SK-N-DZ (cell line): ENCODE measurements at places on chromosomes 16 and 17.

GRCh38 chr17:3039736-3040135 is 23.7 kb downstream of the OR1D5 start:
- DNase-seq, result no peak

DNA sequence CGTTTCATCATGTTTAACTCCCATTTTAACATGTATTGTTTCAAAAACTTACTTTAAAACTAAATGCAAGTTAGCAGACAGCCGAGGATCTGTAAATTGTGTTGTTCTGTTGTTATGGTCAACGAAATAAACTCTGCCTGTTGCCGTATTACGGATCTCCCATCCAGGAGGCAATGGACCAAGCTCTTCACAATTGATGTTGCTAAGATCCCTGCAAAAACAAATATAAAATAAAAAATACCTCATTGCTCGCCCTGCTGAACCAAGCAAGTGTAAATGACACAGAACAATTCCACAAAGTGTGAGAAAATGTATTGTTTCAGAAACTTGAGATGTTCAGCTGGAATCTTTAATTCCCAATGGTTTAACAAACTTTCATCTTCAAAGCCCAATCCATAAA is 65.0 kb downstream of the CEP95 start:
- no peak for DNase-seq

DNA sequence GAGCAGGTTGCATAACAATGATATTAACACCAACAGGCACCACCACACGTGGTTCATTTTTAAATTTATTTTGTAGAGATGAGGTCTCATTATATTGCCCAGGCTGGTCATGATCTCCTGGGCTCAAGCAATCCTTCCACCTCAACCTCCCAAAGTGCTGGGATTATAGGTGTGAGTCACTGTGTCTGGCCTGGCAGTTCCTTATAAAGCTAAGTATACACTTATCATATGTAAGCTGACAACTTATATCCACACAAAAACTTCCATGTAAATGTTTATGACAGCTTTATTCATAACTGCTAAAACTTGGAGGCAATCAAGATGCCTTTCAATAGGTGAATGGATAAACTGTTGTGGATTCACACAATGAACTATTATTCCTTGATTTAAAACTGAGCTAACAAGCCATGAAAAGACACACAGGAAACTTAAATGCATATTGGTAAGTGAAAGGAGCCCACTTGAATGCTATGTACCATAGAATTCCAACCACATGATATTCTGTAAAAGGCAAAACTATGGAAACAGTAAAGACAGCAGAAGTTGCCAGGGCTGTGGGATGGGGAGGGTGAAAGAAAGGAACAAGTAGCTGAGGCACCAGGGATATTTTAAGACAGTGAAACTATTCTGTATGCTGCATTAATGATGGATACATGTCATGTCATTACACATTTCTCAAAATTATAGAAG is 156.5 kb upstream of the KCNJ18 start:
- DNase-seq, result no peak

DNA sequence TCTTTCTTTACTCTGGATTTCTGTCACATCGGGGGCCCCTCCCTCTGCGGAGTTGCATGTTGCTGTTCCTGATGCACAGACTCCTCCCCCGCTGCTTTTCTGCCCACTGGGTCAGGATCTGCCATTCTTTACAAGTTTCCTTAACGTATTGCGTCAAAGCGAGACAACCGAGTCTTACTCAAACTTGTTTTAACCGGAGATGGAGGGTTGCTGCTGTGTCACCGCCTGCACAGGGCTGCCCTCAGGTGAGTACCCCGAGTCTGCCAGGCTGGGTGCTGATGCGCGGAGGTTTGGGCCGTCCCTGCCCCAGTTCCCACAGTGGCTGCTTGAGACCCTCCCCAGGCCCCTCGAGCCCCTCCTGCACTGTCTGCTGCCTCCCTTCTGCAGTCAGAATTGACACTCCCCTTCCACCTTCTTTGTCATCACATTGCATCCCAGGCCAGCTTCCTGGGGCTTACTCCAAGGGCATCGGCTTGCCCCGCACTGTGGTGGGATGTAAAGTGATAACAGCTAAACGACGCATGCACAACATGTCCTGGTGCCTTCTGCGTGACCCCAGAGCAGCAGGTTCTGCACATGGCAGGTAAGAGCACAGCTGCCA is 19.3 kb downstream of the CARHSP1 start:
- DNase-seq, result no peak

GRCh38 chr17:7462474-7463371 is 16.7 kb downstream of the ZBTB4 start:
- no peak for DNase-seq

GRCh38 chr17:28878158-28878910 is 19.2 kb downstream of the FLOT2 start:
- no peak for DNase-seq

GRCh38 chr16:57041182-57042156 is 50.9 kb upstream of the CPNE2 start:
- DNase-seq, result no peak

- no peak for DNase-seq
Observed at GRCh38 chr17:63993368-63993985, 4.7 kb upstream of the PRR29 start.

GRCh38 chr16:30358990-30359870 is 4.1 kb upstream of the CD2BP2 start:
- no peak for DNase-seq

DNA sequence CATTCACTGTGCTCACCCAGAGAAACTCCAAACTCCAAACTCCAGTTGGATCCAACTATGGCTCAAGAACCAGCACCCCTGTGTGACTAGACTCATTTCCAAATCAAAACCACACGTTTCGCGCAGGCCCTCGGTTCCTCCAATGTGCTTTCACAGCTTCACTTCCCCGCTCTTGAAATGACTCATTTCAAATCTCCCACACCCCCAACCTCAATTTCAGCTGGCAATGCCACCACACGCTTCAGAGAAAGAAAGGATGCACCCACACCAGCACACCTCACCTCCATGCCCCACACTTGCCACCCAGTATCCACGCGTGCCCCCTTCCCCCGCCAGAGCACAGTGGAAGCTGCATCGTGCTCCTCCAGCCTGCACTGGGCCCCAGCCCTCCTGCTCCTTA is 9.0 kb downstream of the TMEM92 start:
- no peak for DNase-seq

DNA sequence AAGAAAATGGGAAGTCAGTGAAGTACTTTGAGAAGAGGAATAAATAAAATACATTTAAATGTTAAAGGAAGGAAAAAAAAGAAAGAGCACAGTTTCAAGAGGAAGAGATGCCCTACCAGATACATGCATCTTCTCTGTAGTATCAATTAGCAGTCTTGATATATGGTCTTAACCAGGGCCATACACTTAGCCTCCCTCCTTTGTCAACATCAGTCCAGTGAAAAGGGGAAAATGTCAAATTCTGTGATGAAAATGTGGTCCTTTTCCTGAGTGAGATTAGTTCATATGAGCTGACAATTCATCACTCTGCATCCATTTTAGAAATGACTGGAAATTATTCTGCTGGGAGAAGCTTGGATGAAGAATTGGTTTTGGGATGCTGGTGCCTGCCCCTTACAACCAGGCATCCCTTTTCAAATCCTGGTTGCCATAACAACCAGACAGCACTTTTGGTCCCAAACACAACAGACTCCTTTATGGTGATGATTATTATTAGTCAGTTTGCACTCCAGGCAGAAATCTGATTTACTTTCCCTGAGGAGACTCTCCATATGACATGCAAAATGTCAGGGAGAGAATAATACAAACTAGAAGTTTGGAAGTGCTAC is 933.6 kb upstream of the CDH8 start:
- peak; percentile 29 for DNase-seq

DNA sequence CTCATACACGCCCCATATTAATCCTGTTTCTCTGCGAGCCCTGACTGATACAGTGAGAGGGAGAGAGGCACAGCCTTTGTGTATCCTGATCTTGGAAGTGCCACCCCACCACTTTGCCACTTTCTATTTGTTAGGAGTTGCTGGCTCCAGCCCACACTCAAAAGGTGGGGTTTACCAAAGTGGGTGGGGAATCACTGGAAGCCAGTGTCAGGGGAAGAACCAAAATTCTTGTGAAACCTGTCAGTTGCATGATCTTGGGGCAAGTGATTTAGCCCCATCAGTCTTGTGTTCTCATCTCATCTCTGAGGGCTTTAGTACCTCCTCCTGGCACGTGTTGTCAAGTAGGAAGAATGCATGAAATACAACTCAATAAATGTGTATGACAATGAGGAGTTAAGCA is 119.5 kb downstream of the SOX9 start:
- no peak for DNase-seq

DNA sequence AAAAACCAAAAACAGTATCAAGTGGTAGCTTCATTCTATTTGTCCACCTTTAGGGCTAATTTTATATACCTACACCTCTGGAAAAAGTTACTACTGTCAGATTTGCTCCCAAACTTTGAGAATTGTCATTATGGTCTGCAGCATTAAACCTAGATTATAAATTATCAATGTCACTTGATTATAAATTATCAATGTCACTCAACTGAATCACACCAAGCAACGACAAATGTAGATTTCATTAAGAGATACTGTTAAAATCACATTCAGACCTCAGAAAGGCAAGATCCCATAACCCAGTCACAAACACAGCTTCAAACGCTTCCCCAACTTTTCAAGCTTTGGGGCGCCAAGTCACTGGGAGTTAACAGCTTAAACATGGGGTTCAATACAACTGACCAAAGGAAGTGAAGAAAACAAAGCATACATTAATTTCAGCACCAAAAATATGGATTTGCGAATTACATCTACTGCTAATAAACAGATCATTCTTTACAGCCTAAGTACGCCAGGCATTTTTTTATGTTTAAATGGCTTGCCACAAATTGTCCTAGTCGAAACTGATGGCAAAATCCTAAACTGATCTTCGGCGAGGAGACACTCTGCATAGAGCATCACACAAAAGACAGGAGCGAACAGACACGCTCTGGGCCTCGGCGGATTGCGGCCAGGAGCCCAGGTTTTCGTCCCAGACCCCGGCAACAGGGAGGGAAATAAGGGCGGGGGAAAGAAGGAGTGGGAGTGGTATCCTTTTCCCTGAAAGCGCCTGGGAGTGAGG is 981 bp downstream of the GLG1 start:
- no peak for DNase-seq
